GM20000 (cell line): ENCODE measurements at places on chromosomes 5 and 9.

DNA sequence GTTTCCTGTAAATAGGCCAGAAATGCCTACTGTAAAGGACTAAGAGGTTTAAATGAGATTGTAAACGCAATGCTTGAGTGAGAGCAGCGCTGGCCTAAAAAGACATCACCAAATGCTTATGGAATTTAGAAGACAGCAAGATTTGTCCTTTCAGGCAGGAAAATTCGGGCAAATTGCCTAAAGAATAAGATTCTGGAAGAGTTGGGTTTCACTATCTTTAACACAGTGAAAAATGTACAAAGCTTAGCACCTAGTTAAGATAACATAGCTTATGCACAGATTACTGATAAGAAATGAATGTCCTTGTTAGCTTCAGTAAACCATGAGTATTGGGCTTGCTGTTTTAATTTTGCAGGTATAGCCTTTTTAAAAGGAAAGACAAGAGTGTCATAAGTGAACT is 4.7 kb downstream of the FKBP15 start:
- DNase-seq, result no peak

DNA sequence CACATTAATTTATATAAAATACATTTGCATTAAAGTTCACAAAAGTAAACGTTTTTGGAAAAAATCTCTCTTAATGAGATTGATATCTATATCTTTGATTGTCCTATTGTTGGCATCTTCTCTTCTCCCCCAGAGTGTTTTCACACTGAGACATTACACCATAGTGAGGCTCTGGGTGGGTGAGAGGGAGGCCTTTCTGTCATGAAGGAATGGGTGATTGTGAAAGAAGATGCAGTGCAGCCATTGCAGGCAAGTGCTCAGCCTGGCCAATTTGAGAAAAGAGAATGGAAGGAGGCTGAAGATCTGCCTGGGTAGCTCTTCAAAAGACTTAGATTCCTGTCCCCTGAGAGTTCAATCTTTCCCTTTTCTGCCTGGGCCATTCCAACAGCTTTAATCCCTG is 140.8 kb downstream of the SLC12A2 start:
- no peak for DNase-seq

- no peak for DNase-seq
Observed at GRCh38 chr5:172705576-172706084, 64.6 kb downstream of the NEURL1B start.

GRCh38 chr5:110088676-110089436 is 399.1 kb downstream of the MAN2A1 start:
- DNase-seq, result no peak
